ENCODE measurements at places on chromosomes 4 and X.

- no peak for DNase-seq
Measured at GRCh38 chrX:35741142-35741541, 57.0 kb upstream of the MAGEB16 start.

DNA sequence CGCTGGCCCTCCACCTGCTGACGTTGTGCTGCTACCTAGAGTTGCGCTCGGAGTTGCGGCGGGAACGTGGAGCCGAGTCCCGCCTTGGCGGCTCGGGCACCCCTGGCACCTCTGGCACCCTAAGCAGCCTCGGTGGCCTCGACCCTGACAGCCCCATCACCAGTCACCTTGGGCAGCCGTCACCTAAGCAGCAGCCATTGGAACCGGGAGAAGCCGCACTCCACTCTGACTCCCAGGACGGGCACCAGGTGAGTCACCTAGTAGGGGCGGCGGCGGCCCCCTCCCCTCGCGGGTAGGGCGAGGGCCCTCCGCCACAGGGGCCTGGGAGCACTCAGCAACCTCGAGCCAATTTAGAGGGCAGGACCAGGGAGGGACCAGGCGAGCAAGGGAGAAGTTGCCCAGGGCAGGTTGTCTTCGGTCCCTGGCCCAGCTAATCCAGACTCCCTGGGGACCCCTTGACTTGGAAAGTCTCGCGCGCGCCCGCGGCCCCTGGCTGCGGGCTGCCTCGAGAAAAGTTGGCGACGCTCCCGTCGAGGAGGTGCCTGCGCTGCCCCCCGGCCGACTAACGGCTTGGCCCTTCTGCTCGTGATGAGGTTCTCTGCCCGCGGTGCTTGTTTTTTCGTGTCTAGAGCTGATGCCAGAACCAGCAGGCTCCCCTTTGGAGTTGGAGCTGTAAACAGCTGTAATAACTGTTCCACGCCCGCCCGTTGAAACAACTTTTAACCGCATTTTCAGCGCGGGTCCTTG lies 717 bp downstream of the EDA start:
- DNase-seq: no peak

- DNase-seq: no peak
Measured at GRCh38 chr4:21802406-21802805, 146.2 kb downstream of the KCNIP4 start.

GRCh38 chr4:149173241-149174013 lies 642.2 kb downstream of the IQCM start:
- DNase-seq: no peak

DNA sequence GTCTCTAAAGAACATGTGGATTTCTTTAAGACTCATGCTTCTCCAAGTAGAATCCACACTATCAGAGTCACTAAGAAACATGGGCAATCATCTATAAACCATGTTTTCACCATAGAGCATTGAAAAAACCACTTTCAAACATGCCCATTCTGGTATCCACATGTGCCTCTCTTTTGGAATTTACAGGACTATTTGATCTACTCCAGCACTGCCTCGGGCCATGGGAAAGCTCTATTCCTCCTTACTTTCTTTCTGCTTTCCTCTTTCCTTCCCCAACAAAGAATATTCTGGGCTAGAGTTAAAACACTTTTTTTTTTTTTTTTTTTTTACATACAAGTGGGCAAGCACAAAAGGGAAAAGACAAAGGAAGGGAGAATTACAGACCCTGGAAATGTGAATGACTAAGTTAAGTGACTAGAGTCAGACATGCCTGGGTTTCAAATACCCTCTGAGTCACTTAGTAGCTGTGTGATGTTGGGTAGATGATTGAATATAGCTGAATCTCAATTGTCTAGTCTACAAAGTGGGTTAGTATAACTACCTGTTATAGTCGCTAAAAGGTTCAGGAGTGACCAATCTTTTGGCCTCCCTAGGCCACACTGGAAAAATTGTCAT lies 847.7 kb upstream of the INTU start:
- no peak for DNase-seq

DNA sequence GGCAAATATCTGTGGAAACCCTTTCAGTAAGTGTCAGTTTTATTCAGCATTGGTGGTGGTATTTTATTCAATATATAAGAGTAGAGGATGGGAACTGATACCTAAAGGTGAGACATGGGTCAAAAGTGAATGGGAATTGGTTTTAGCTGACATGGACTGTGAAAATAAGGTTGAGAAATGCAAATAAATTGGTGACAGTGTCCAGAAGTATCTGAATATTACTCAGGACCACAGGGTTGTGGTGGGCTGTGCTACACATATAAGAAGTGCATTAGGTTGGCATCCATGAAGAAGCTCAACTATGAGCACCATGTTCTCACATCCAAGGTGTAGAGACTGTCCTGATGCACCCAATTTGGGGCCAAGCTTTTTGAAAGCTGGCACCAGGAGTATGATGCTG lies 45.0 kb downstream of the ETDC start:
- no peak for DNase-seq

- no peak for DNase-seq
Measured at GRCh38 chrX:139831017-139831416, 101.8 kb downstream of the ATP11C start.

- DNase-seq: no peak
Measured at GRCh38 chrX:101203761-101204351, 15.7 kb upstream of the DRP2 start.

- DNase-seq: no peak
Measured at GRCh38 chr4:145843148-145843547, 95.5 kb downstream of the ZNF827 start.

DNA sequence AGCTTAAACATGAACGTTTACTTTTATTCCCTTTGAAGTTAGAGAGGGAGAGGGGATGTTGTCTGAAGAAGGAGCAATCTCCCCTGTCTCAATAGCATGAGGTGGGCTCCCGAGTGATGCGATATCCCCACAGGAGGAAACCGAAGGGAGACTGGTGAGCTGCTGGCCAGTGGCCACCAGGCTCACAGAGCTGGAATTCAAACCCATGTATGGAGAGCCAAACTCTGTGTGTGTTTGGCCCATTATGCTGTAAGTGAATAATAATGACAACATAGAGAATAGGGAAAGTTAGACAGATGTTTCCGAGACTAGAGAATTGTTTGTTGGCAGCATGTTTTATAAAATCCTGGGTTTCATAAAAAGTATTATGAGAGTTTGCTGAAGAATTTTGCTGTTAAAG lies 66.1 kb upstream of the CLNK start:
- DNase-seq: no peak

- DNase-seq: no peak
Measured at GRCh38 chr4:98502624-98503023, 155.8 kb downstream of the TSPAN5 start.

GRCh38 chrX:12308420-12308819 lies 170.1 kb downstream of the FRMPD4 start:
- peak; percentile 42 for DNase-seq

DNA sequence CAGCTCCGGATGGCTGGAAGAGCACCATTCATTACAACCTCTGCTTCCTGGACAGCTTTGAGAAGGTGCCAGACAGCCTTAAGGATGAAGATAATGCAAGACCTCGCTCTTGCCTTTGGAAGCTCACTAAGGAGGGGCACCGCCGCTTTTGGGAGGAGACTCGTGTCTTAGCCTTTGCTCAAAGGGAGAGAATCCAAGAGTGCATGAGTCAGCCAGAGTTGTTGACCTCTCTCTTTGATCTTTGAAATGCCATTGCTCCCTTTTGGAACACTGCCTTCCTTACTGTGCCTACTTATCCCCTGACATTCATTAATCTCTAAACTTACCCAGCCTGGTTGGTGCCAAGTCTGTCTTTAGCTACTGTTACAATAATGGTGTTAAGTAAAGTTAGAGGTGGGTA lies 1.2 kb downstream of the FOXR2 start:
- peak; percentile 17 for DNase-seq

GRCh38 chr4:89836897-89837384 lies at the start of gene SNCA:
Gene SNCA, minus strand, starts transcription at chr4:89837161. Its CDS starts 1,494 bp downstream, at chr4:89835667.
- peak; percentile 33 for DNase-seq

DNA sequence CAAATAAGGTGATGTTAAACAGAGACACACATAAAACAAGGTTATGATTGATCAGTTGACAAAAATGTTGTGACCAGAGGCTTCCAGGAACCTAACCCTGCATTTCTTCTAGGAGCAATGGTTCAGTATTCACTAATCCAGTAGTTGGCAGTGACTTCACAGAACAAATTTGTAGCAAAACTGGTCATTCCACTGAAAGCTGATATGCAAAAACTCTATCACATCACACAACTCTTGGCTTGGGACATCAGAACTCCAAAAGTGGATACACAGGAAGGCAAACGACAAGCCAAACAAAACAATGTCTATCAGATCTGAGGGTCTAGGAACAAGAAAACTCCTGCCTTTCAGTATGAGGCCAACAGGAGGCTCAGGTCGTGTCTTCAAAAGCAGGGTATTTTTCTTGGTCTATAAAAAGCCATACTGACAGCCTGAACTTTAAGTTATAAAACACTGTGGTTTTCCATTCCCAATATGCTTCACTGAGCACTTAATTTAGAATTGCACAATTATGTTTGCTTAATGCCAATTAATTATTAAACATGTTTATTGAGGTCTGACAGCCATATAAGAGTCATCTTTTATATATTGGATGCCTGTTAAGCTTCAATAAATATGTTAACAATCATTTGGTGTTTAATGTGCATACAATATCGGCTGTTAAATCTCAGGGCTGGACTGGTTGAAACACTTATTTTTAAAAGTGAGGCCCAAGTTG lies 45.6 kb downstream of the SOD3 start:
- no peak for DNase-seq

DNA sequence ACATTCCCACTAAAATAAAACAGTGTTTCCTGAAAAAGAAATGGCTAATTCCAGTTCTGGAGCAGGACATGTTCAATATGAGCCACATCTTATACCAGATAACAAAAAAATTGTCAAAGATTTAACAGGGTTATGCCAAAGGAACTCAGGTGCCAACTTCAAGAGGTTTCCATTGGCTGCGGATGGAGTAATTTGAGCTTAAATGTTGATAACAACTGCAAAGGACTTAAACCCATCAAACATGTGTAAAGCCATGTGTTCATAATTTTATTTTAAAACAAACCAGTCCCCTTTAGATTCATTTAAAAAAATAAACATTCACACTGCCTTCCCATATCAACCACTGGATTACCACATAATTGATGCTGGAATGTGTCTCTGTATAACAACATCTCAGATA lies 156.4 kb upstream of the PCDH18 start:
- no peak for DNase-seq

- DNase-seq: no peak
Measured at GRCh38 chr4:106582103-106582502, 213.5 kb upstream of the GIMD1 start.

- DNase-seq: no peak
Measured at GRCh38 chr4:26031704-26032103, 117.7 kb downstream of the SMIM20 start.

- no peak for DNase-seq
Measured at GRCh38 chr4:103074744-103075434, 1.7 kb downstream of the SLC9B2 start.

- DNase-seq: no peak
Measured at GRCh38 chr4:26220696-26221095, 100.1 kb upstream of the RBPJ start.

GRCh38 chr4:74659576-74660411 lies 134.5 kb downstream of the BTC start:
- DNase-seq: peak; percentile 70

- DNase-seq: no peak
Measured at GRCh38 chr4:7763788-7764187, 175.9 kb downstream of the AFAP1 start.

- DNase-seq: peak; percentile 88
Measured at GRCh38 chr4:74654230-74654681, 140.1 kb downstream of the BTC start.

DNA sequence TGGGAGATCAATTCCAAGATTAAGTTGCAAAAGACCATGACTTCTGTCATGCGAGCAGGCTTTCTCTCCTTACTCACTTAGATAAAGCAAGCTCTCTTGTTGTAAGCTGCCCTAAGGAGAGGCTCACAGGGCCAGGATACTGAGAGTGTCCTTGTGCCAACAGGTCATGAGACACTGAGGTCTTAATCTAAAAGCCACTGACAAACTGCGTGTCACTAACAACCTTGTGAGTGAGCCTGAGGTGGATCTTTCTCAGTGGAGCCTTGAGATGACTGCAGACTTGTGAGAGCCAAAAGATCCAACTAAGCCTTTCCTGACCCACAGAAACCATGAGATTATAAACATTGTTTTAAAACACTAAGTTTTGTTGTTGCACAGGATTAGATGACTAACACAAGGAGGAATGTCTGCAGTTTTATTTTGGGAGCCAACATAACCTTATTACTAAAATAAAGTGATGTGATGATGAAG lies 170.5 kb downstream of the SLC39A8 start:
- DNase-seq: no peak

- DNase-seq: no peak
Measured at GRCh38 chr4:123412091-123412505, 15.5 kb downstream of the SPRY1 start.

DNA sequence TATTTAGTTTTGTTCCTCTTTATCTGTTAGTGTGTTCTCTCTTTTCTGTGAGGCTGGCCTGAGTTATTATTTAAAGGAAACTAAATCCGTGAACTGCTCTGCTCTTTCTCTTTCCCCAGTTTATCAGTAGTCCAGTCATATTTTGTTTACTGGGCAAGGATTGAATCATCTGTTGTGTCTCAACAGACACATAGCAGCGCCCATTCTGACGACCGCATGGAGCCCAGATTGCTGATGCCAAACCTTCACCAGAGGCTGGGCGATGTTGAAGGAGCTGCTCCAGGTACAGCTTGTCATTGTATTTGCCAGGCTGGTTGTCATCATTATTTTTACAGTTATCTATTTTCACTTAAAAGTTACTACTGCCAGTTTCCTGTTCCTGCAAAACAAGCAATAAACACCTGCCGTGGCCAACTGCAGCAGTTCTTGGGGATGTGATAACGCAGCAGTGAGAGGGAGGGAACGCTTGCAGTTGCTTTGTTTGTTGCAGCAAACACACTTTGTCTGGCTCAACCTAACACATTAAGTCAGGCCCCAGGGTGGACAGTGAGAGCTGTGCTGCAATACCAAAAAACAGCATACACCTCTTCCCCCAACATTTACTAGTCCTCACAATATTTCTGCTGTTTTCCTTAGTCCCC lies 10.1 kb downstream of the REELD1 start:
- DNase-seq: peak; percentile 39

DNA sequence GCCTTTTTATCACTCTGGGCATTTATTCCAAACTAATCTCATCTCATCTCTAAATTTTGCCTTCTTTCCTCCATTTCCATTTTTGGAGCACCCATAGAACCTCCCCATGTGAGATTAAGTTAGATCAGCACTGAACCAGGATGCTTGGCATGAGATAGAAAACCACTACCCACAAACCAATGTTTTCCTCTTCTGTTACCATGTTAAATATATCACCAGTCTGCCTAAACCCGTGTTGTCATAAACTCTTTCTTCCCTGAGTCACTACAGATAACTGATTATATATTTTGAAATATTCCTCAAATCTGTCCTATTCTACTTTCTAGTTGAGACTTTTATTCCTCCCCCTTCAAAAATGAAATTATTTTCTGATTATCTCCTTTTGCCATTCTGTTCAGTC lies 37.6 kb downstream of the GABRB1 start:
- DNase-seq: no peak

DNA sequence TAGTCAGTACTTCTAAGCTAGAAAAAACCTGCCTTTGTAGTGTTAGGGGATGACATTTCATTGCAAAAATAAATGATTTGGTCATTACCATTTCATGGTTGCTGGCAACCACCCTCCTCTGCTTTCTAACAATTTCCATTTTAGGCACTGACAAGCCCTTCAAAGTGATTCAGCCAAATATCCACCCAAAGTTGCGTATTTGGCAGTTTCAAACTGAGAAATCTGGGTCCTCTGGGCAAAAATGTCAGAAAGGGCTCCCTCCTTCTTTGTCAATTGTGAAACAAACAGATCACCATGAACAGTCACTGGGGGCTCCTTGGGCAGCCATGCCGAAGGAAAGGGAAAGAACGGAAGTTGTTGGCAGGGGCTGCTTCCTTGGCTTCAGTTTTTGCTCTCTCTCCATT lies 33.0 kb downstream of the PLAC1 start:
- no peak for DNase-seq
